ENCODE measurements at places on chromosomes 1 and 21. TPM values are rescaled to one million over a fixed set of nuclear protein-coding genes. Genes with fewer than 3 reads are reported as not detected.

DNA sequence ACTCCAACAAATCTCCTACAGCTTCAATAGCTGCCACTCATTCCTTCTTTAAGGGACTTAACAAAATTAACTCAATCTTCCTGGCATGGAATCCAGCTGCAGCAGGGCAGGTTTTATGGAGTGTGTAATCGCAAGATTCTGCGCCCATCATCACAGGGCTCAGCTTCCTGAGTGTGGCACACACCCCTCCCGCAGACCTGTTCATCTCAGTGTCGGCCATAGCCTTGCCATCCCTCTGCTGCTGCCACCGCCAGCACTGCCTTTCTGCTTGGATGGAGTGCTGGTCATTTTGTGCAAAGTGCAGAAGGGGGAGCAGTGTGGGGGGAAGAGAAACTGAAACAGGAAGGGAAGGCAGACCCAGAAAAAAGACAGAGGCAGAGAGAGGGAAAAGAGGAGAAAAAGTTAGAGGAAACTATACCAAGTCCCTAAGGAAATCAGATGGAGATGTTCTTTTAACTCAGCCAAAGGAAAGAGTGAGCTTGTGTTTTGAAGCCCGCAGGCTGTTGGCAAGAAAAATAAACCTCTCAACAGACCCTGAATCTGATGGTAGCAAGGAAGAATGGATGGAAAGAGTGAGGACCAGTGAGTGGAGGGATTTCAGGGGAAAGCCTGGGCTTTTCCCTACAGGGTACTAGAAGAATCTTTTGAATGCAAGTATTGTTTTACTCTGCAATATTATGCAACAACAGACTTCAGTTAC, 324.2 kb downstream of the SEC16B start:
- peaks cover 28% of the 10 kb centered on the region for H3K4me1 ChIP-seq
- H3K4me3 ChIP-seq: peak overlapping the region; percentile 3
- no peaks in the 10 kb centered on the region for H3K27me3 ChIP-seq
- DNase-seq: peak; percentile 69
- no peak overlapping the region for H3K27ac ChIP-seq

Gene S100A7
- total RNA-seq: not detected

DNA sequence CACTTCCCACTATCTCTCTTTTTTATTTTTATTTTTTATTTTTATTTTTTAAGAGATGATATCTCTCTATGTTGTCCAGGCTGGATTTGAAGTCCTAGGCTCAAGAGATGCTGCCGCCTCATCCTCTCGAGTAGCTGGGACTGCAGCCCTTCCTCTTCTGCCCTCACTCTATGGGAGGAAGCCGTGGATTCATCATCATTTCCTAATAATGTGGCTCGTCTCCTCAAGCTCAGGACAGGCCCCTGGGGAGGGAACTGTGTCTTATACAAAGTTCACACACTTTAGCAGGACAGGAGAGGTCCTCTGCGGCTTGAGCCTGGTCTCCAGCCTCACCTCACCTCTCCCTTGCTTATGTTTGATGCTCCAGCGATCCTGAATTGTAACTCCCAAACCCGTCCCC, 16.5 kb upstream of the IFFO2 start:
- H3K4me1 ChIP-seq: no peaks in the 10 kb centered on the region
- no peak overlapping the region for H3K4me3 ChIP-seq
- DNase-seq: no peak
- H3K36me3 ChIP-seq: no peaks in the 10 kb centered on the region
- H3K27me3 ChIP-seq: no peaks in the 10 kb centered on the region

Gene C8B
- total RNA-seq: not detected

GRCh38 chr1:25629836-25630235, 13.2 kb downstream of the MAN1C1 start:
- no peak overlapping the region for H3K27ac ChIP-seq
- DNase-seq: no peak
- H3K4me1 ChIP-seq: no peaks in the 10 kb centered on the region
- H3K36me3 ChIP-seq: no peaks in the 10 kb centered on the region
- H3K27me3 ChIP-seq: peaks cover 26% of the 10 kb centered on the region

Measured in A673 (cell line).